Natural killer cell treated with Interleukin-12 subunit alpha and Interleukin-12 subunit beta and Interleukin-15 and Interleukin-18, amount 100 ng/mL, for 72 hours (primary cell): ENCODE measurements at places on chromosomes 12 and 14.

- no peak for DNase-seq
Measured at GRCh38 chr12:3534511-3534910, 43.5 kb downstream of the PRMT8 start.

DNA sequence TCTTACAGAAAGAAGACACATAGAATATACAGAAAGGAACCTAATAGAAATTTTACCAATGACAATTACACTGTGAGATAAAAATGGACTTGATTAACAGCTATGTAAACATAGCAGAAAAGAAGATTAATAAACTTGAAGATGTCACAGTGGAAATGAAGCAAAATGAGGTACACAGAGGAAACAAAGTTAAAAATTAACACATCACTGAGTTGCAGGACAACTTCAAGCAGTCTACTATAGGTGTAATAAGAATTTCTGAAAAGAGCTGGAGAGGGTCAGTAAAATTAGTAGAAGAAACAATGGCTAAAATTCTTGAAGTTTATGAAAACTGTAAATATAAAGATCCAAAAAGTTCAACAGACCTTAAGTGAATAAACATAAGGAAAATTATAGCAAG, 738.7 kb downstream of the C12orf50 start:
- no peak for DNase-seq

GRCh38 chr14:70744641-70745040, 64.7 kb downstream of the MAP3K9 start:
- no peak for DNase-seq

DNA sequence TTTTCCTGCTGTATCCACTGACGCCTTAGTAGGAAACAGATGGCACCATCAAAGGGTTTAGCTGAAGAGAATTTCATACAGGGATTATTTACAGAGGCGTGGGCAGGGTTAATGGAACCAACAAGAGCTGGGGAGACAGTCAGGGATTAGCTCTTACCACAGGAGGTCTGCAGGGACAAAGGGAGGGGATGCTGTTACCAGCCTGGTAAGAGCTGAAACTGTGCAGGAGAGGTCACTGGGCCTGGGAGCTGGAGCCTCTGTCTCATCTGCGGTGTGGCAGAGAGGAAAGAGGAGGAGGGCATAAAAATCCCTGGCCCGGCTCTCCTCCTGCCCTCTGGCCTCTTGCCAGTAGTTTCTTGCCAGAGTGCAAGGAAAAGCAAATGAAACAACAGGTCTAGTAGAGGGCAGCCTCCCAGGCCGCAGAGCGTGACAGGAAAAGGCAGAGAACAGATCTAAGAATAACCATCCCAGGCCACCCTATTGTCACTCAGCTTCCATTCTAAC, 18.9 kb upstream of the POC1B start:
- no peak for DNase-seq

GRCh38 chr12:20696181-20696905, 1.2 kb downstream of the SLCO1C1 start:
- no peak for DNase-seq

DNA sequence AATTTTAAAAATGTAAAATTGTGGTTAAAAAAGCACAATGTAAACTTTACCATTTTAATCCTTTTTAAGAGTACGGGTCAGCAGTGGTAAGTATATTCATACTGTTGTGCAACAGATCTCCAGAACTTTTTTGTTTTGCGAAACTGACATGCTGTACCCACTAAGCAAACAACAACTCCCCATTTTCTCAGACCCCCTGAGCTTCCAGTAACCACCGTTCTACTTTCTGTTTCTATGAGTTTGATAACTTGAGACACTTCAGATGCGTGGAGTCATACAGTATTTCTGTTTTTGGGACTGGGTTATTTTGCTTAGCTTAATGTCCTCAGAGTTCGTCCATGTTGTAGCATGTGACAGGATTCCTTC, 38.0 kb downstream of the CHST11 start:
- peak; percentile 71 for DNase-seq

- peak; percentile 69 for DNase-seq
Measured at GRCh38 chr12:89351489-89352241, 636 bp downstream of the DUSP6 start.

DNA sequence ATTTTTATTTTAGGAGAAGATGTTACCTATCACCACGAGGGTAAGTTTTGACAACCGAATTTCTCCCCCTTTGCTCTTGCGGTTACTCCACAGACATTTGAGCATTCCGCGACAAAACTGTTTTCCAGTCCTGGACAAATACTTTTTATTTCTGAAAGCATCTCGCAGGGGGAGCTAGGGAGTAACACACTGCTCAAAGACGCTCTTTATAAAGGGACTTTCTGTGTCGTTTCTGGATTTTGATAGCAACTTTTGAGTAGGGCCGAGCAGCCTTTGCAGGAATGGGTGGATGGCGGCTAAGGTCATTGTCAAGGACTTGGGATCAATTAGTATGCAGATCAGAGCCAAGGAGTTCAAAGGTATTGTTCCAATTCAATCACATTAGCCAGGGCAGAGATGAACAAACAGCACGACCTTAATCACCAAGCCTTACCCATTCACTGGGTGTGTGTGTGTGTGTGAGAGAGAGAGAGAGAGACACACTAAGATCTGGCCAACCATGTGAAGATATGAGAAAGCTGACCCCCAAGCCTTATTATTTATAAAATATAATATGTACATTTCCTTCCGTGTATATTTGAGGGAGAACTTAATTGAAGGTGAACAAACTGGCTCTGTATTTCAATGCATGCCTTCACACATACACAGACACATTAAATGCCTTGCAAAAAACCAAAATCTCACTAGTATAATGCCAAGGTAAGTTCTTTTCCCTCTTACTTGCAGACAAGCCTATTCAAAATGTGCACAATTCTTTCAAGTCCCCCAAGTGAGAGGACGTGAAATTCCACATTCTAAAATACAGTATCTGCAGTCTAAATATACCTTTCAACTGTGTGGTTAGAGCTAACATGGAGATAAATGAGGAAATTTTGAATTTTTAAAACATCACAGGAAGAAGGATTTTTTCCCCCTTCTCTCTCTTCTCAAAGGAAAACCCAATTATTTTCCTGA, 613.8 kb downstream of the VRK1 start:
- DNase-seq, result no peak
